ENCODE measurements at places on chromosomes 7 and 10.

GRCh38 chr7:150329331-150330120 is 6.2 kb upstream of the ACTR3C start:
- no peak for DNase-seq

DNA sequence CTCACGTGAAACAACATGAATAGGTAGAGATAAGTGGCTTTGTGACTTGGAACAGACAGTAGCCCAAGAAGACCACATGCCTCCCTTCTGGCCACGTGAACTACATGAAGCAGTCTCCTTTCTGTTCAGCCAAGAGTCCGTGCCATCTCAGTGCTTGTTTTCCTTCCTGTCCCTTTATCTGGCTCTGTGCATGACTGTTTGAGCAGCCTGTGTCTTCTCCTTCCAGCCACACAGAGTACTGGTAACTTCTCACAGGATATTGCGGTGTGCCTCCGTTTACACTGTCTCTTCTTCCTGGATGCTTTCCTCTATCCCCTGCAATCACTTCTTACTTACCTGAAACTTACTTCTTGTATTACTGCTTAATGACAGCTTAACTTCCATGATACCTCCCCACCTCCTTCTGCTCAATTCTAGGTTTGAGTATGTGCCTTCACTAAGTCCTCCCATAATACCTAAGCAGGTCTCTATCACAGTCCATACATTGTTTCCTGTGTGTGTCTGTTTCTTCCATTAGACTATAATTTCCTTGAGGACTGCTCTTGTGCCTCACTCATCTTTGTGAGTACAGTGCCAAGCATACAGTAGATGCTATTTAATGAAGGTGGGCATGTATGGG is 748.7 kb downstream of the AUTS2 start:
- DNase-seq = no peak

- peak; percentile 40 for DNase-seq
Measured at GRCh38 chr7:141991140-141991539, 4.5 kb upstream of the MGAM start.

- no peak for DNase-seq
Measured at GRCh38 chr7:94409200-94409948, 14.7 kb downstream of the COL1A2 start.

DNA sequence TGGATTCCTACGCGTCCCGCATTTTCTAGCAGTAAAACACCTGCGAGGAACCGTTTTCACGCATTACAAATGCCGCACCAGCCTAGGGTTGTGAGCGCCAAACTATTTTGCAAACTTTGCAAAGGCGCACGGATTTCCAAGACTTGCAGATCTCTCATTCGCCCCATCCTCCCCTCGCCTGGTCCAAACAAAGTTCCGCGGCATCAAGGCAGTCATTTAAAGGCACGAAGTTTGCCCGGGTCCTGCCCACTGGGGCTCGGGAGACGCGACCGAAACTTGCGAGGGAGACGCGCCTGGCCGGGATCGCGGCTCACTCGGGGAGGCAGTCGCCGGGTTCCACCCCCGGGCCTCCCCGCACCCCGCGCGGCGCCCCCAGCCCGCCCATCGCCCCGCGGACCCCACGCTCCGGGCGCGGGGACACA is 613 bp downstream of the USP6NL start:
- DNase-seq = no peak

GRCh38 chr7:78794101-78794500 is 659.4 kb downstream of the MAGI2 start:
- DNase-seq = no peak

GRCh38 chr10:4947039-4947634 is 16.1 kb upstream of the AKR1C1 start:
- no peak for DNase-seq

- DNase-seq = no peak
Measured at GRCh38 chr7:1914743-1915142, 244.7 kb downstream of the ELFN1 start.
